Activated T-cell treated with anti-CD3 and anti-CD28 coated beads for 4 hours (primary cell): ENCODE measurements at places on chromosomes 1 and 21.

GRCh38 chr1:64569411-64569810, 99.5 kb downstream of the CACHD1 start:
- DNase-seq, result no peak

DNA sequence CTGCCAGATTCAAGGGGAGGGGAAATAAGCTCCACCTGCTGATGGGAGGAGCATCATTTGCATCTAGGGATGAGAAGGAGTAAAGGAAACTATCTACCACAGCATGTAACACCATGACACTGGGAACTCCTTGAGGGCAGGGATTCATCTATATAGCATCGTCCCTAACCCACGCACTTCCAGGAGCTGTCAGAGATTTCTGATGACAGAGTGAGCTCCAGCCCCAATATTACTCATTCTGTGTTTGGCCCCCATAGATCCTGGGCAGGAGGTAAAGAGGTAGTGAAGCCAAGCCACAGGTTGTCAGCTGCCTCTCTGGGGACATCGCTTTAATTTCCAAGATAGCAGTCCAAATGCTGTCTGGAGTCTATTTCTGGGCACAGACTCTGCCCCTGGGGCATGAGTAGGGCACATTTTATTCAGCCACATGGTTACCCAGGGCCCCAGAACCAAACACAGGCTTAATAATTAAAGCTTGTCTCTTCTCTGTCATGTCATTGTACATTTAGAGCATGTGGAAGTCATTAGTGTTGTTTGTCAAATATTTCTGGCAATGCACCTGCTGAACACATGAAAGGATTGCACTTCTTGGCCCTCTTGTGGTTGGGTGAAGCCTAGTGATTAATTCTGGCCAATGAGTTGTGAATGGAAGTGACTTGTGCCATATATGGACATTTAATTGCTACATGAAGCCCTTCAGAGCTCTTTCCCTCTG, 105.9 kb upstream of the POU3F1 start:
- DNase-seq, result no peak

DNA sequence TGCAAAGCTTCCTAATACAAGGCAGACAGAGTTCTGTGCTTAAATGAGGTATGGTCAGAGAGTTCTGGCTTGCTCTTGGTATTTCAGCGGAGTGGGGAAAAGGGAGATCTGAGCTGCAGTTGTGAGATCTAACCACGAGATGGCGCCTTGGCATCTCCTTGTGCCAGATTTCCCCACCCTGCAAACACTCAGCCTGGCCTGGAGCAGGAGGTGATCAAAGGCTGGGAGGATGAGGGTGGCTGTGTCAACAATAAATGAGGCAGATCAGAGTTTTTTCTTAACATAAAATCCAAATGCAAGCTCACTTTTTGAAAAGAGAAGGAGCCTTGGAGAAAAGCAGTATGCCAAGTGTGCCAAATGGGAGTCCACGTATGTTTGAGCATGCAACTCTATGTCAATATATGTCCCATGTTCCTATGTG, 4.1 kb upstream of the TFAP2E start:
- DNase-seq, result peak; percentile 60

DNA sequence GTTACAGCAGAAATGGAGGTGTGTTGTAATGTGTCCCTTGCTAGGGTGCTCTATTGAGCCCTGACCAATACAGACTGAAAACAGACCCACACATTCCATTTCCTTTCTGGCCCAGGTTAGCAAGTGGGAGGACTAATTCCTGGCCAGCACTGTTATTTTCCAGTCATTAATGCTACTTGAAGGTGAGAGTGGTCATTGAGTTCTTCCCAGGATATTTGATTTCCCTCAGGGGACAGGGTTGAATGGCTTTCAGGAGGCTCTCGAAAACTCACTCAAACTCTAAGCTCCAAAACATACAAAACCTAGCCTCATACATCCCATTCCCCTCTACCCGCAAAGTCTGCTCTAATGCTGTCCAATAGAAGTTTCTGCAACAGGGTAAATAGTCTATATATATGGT, 6.2 kb downstream of the LRRC52 start:
- no peak for DNase-seq

DNA sequence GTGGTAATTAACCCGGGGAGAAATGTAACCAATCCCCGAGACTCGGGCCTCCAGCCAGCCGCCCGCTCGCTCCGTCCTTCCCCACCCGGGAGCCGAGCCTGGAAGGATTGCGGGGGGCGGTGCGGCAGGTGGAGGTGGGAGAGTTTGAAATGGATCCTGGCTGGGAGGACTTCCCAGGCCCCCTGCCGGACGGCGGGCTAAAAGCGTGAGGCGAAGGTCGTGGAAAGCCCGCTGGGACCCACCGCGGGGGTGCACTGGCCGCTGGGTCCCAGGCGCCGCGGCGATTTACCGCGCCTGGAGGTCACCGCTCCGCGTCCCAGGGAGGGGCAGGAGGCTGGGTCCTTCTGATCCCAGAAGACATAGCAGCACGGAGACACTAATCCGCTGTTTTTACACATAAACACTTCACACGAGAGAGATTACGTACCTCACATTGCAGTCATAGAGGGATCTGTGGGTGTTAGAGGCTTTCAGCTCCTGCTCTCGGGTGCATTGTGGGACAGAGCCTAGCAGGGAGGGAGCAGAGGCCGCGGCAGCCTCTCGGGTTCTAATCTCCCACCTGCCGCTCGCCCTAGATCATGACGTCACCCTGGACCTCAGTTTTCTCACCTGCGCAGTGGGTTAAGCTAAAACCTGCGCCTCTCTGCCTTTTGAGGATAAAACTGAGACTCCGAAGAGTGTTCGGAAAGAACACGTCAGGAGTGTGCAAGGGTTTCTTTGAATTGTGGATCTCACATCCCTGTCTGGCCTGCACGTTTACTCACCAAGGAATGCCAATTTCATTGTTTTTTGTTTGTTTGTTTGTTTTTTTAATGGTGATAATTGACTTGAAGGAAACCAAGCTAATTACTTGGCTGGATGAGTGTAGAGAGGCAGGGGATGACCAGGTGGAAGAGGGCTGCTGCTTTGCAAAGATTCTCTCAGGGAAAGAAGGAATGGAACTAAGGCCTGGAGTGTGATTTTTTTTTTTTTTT, 17.1 kb upstream of the TMEM9 start:
- DNase-seq, result no peak

- no peak for DNase-seq
Measured at GRCh38 chr1:169015464-169015863, 91.0 kb upstream of the ATP1B1 start.

GRCh38 chr1:222654849-222655248, 37.0 kb downstream of the MIA3 start:
- DNase-seq, result peak; percentile 54

DNA sequence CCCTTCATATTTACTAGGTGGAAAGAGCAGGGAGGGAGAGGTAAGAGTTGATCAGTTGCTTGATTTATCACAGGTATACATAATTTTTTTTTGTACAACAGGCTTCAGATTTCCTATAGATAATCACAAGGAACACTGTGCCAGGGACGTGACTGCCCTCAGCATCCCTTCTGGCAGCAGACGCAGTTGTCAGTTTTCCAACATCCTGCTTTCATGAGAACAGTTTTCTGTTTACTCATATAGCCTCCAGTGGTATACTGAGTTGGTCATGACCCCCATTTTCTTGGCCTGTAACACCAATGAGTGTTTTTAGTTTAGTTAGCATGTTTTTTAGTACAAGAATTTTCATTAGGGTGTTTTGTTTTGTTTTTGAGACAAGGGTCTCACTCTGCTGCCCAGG, 37.9 kb upstream of the PTPRF start:
- DNase-seq, result no peak

- DNase-seq, result no peak
Measured at GRCh38 chr1:207869859-207870258, 41.1 kb downstream of the CD34 start.

DNA sequence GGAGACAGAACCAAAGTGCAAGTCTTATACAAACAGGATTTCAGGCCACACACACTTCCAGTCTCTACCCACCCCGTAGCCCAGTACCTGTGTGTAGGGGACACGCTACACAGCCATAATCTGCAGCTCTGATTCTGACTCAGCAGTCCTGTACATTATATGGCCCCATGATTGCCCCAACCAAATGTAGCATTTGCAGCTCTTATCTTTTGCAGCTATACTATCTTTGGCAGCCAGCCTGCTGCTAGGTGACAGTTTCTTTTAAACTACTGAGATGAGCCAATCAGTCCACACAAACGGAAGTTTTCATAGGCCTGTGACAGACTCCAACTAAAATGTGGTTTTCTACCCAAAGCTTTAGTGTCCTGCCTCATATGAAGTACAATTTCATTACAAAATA, 259.6 kb upstream of the ST6GALNAC5 start:
- DNase-seq, result no peak

DNA sequence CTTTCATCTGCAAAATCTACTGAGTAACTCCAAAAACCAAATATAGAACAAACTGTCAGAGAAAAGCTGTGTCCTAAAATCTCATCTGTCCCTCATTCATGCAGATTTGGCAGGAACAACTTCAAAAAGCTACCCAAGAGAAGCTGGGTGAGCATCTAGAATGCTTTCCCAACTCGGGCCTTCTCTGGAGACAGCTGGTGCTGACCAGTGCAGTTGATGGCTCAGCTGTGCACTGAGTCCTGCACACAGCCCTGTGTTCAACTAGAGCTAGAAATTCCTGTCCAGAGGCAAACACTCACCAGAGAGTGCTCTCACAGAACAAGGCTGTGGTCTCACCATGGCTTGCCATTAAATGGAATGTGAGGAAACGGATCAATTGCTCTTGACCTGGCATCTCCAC, 202.8 kb downstream of the ASTN1 start:
- no peak for DNase-seq

DNA sequence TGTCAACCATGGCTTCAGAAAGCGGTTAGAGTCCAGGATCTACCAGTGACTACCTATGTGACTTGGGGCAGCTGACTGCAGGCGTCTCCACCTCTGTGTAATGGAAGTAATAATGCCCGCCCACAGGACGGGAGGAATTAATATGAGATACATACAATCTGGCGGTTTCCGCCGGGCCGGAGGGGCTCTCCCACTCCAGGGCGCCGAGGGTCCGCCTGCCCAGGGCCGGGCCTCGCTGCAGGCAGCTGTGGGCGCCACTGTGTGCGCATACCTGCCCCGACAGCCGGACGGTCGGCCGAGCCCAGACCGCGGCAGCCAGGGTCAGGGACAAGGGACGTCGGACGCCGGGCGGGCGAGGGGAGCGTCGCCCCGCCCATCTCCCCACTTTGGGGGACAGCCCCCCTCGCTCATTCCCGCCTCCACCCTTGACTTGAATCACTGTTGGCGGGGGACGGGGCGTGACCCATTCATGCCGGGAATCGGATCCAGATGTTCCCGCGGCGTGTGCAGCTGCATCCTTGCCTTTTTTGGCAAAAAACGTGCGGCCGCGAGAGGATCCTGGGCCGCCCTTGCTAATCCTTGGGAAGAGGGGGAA, 6.0 kb upstream of the SF3A3 start:
- DNase-seq, result no peak

- no peak for DNase-seq
Measured at GRCh38 chr1:227959325-227959860, 11.7 kb upstream of the WNT9A start.

DNA sequence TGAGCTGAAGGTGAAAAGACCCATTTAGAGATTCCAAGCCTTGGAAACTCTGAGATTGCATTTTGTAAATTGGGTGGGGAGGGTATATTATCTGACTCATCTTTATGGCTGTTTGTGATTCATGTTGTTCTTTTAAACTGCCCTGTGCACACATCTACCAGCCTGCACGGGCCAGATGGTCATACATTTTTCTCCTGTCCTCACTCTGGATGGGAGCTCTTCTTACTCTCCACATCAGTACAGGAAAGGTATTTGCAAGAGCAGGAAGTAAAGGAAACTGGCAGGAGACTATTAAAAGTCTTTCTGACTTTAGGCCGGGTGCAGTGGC, 14.3 kb upstream of the NMNAT2 start:
- no peak for DNase-seq

DNA sequence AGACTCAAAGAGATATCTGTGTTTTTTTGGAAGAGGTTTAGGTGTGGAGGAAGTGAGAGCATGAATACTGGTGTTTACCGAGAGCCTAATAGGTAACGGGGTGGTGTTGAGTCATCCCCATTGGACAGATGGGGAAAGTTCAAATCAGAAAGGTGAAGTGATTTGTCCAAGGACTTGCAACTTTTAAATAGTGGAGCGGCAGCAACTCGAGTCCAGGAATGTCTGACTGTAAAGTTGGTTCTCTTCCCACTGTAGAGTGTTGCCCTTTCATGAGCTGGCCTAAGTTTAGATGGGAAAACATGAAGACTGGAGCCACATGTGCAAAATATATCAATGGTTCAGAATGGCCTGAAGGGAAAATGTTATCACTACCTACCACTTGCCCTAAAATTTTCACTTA, 125.7 kb downstream of the LYPLAL1 start:
- no peak for DNase-seq

DNA sequence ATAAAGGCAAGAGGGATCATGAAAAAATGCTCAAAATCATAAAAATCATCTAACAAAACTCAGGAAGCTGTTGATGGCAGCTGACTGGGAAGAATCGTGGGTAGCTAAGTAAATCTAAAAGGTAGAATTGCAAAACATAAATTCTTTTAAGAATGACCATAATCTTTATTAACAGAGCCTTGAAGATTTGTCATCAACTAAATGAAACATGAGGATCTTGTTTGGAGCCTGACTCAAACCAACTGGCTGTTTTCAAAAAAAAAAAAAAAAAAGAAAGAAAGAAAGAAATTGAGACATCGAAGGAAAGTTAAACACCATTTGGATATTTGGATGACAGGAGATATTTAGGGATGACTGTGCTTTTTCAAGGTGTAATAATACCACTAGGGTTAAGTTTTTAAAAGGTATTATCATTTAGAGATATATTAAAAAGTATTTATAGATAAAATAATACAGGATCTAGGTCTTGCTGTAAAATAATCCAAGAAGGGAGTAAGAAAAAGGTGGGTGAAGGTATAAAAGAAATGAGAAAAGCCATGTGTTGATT, 48.6 kb downstream of the CD34 start:
- no peak for DNase-seq

- no peak for DNase-seq
Measured at GRCh38 chr1:185775501-185775900, 41.3 kb downstream of the HMCN1 start.

GRCh38 chr1:111271464-111271801, 19.2 kb upstream of the CHIA start:
- DNase-seq, result no peak

DNA sequence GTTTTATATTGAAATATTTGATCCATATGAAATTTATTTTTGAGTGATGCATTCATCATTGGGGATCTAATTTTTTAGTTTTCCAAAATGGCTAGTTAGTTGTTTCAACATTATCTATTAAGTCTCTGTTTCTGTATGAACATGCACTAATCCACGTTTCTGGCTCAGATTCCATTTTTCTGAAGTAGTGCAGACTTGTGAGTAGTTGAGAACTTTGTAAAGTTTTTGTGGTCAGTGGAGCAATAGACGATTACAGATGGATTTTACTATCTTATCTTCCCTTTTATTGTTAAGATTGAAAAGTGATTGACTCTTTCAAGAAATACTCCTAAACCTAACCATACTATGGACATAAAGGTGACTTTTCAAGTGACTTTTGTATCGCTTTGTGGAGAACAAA, 16.7 kb downstream of the SOAT1 start:
- no peak for DNase-seq
